ENCODE measurements at places on chromosomes 5 and 9.

GRCh38 chr5:14503017-14503680 lies 78.4 kb upstream of the OTULINL start:
- no peak for DNase-seq

GRCh38 chr9:69332067-69332685 lies 7.2 kb downstream of the ENTREP1 start:
- no peak for DNase-seq

GRCh38 chr9:70551396-70551795 lies 136.9 kb upstream of the KLF9 start:
- DNase-seq, result no peak

DNA sequence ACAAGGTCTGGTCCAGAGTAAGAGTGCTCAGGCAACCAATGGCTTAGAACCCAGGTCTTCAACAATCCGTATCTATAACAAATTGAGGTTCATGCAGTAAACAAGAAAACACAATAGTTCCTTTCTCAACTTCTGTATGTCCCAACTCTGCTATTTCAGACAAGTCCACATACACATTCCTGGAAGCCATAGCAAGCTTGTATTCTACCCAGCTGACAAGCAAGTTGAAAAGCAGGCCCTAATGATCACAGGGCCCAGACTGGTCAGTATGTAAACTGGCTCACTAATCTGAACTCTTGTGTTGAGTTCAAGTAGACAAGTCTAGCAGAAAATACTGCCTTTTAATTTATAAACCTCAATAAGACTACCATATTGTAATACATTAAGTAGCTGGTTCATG lies 26.9 kb downstream of the FNIP1 start:
- no peak for DNase-seq

GRCh38 chr9:99118782-99119466 lies 14.0 kb downstream of the TGFBR1 start:
- no peak for DNase-seq

- no peak for DNase-seq
Measured at GRCh38 chr5:55062039-55062779, 38.2 kb downstream of the GZMK start.

GRCh38 chr5:180367991-180368390 lies 14.9 kb upstream of the GFPT2 start:
- DNase-seq, result no peak

GRCh38 chr5:179559284-179560252 lies 9.2 kb downstream of the RUFY1 start:
- peak; percentile 96 for DNase-seq

- no peak for DNase-seq
Measured at GRCh38 chr5:141617682-141618029, 1.1 kb downstream of the DIAPH1 start.

DNA sequence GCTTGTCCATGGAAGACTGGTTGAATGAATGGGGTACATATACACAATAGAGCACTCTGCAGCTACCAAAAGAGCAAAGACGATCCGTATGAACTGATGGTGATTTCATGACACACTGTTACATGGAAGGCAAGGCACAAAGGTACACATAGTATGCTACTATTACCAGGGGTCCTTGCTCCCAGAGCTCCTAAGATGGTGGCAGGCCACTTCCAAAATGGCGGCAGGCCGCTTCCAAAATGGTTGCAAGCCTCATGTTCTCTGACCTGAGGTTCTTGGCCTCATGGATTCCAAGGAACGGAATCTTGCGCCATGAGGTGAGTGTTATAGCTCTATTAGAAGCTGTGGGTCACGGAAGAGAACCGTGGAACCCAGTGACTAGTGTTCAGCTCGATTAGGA lies 147.5 kb downstream of the RFK start:
- DNase-seq, result no peak
